ENCODE measurements at places on chromosomes 4 and X. TPM values are rescaled to one million over a fixed set of nuclear protein-coding genes. Genes with fewer than 3 reads are reported as not detected.

The EXOC1L gene
- not detected for polyA plus RNA-seq

The TRPC5OS gene
- polyA plus RNA-seq = not detected

The PTCHD1 gene
- polyA plus RNA-seq = not detected

The AMTN gene
- polyA plus RNA-seq = not detected

The SAT1 gene
- polyA plus RNA-seq = 206 TPM

The ADH7 gene
- not detected for polyA plus RNA-seq
